NCI-H526 (cell line): ENCODE measurements at places on chromosomes 3 and 15.
A peak's percentile ranks its signal among the peaks of the same experiment; 100 is the strongest.

GRCh38 chr15:77592758-77593157 is 40.0 kb downstream of the LINGO1 start:
- DNase-seq, result no peak

DNA sequence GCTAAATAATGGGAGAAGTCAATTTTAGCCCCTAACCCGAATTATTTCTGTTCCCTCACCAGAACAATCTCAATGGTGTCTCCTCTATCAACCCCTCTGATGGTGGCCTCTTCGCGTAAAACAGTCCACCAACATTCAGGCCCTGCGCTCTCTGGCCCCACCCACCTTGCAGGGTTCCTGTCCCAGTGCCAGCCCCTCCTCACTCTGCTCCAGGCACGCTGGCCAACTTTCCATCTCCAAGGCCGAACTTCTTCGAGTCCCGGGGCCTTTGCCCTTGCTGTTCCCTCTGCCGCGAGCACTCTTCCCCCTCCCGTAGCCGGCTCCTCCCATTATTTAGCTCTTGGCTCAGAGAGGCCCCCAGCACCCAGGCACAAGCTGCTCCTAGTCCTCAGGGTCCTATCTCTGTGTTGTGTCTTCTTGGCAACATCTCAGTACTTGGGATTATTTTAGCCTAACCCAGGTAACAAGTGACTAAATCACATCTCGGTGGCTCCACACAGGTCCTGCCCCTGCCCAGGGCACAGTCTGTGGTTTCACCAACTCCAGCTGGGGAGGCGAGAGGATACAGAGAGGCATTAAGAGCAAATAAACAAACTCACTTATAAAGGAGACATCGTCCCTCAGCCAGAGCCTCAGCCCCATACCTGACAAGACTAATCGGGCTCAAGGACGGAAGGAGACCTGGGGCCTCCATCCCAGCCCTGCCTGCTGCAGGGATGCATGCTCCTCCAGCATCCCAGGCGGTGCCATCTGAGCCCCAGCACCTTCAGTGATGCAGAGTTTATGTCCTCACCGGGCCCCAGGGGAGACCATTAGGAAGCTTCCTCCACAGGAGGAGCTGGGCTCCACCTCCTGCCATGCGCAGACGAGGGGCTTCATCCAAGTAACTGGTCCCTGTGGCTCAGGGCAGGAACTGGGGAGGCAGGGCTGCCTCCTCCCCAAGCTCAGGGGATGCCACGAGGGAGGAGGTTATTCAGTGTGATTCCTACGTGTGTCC is 19.7 kb upstream of the IQSEC1 start:
- no peak for DNase-seq

DNA sequence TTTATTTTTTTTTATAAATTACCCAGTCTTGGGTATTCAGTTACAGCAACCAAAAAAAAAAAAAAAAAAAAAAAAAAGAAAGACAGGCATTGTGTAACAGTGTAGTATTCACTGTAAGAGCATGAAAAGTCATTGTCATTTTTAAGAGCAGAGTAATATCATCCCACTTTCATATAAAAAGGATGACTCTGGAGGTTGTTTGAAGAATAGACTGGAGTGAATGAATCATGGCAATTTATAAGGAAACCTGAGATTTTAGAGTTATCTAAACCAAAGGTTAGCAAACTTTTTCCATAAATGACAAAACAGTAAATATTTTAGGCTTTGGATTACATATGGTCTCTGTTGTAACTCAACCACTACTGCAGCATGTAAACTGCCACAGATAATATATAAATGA is 794.9 kb downstream of the NTRK3 start:
- no peak for DNase-seq

- DNase-seq, result no peak
Observed at GRCh38 chr3:36011791-36012190, 368.5 kb upstream of the STAC start.

DNA sequence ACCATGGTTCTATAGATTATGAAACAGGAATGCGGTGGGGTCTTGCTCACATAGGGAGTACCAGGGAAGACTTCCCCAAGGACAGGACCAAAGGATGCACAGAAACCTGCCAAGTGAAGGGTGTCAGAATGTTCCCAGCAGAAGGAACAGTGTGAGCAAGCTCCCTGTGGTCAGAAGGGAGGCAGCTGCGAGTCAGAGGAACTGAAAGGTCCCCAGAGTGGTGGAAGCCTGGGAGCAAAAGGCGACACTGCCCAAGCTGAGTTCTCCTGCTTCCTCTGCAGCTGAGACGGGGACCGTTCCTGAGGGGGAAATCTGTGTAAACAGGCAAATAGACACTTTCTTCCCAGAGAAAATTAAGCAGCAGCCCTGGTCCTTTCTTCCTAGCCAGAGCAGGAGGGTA is 14.2 kb upstream of the SLC6A6 start:
- DNase-seq, result no peak

GRCh38 chr3:174276826-174277225 is 582.3 kb upstream of the NAALADL2 start:
- no peak for DNase-seq

DNA sequence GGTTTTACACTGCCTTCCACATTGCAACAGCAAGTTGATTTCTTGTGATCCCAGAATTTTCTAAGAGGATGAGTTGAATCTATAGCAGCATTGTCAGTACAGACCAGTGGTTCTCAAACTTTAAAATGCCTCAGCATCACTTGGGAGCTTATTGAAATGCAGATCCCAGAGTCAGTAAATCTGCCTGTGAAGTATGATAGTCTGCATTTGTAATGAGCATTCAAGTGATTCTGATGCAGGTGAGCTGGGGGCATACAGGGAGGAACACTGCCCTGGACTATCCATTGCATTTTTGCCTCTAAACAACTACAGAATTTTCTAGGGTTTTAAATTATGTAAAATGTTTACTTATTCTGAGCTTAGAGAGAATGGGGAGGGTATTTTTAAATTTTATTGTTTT is 27.5 kb upstream of the PAQR5 start:
- no peak for DNase-seq

GRCh38 chr3:126392246-126392645 is 2.5 kb upstream of the CFAP100 start:
- no peak for DNase-seq

GRCh38 chr3:116020495-116020894 is 397.2 kb downstream of the GAP43 start:
- DNase-seq, result no peak

DNA sequence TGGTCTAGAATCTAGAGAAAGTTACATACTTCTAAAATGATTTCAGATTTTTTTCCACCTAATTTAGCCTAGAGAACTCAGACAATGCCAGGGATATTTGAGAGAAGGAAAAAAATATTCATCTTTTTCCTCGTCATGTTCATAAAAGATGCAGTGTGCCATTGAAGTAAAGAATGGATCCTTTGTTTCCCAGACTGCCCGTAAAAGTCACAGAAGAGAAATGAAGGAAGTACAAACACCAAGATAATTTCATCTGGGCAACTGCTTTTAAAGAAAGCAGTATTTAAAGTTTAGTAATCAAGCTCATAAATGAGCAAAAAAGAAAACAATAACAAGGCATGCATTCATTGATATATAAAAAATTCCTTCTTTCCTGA is 47.2 kb downstream of the TTC23 start:
- DNase-seq, result no peak

- DNase-seq, result no peak
Observed at GRCh38 chr15:77201665-77202064, 130.8 kb upstream of the TSPAN3 start.

- DNase-seq, result no peak
Observed at GRCh38 chr3:144187531-144188210, 216.0 kb downstream of the DIPK2A start.

- DNase-seq, result no peak
Observed at GRCh38 chr3:36595511-36595910, 168.8 kb downstream of the DCLK3 start.

DNA sequence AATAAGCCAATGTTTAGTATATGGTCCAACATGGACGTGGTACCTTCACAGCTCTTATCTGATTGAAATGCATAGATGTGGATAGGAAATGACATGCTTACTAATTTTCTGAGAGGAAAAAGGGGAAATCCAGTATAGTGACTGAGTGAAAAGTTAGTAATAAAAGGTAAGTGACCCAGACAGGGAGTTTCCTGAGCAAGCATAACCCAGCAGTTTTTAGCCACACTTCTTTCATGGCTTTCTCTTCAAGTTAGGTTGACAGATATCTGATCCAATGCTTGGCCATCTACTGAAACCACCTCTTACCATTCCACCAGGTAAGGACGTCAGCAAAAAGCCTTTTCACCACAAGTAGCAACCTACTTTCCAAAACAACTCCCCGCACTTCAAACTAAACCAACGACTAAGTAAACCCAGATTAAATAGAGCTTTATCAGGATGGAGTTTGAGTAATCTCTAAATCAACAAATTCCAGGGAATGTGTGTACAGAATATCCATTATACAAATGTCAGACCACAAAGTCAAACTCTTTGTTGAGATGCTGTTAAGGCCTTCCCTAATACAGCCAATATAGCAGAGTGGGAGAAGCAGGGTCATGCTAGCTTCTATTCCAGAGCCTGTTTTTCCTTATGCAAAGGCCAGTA is 329.7 kb downstream of the RORA start:
- DNase-seq, result peak; percentile 38

GRCh38 chr3:115549071-115549470 is 74.2 kb upstream of the GAP43 start:
- DNase-seq, result no peak

GRCh38 chr15:51341366-51342226 is at the start of gene GLDN:
TSS of gene GLDN (plus strand) at chr15:51341655. CDS start at chr15:51341685, 30 bp downstream.
- DNase-seq, result peak; percentile 21

- DNase-seq, result no peak
Observed at GRCh38 chr3:177350121-177350520, 152.8 kb upstream of the TBL1XR1 start.

- no peak for DNase-seq
Observed at GRCh38 chr3:2896308-2896939, 213.8 kb downstream of the IL5RA start.

- no peak for DNase-seq
Observed at GRCh38 chr3:128945041-128945877, 48.6 kb downstream of the CFAP92 start.

- DNase-seq, result peak; percentile 76
Observed at GRCh38 chr3:196639483-196640296, at the start of gene NRROS. TSS of gene NRROS (plus strand) at chr3:196639694. CDS start at chr3:196654540, 14,846 bp downstream.

GRCh38 chr3:41920406-41920965 is 41.4 kb downstream of the ULK4 start:
- DNase-seq, result peak; percentile 0
